Activated CD4-positive, CD25-positive, alpha-beta regulatory T cell treated with anti-CD3 and anti-CD28 coated beads, Interleukin-2, amount 50 U/mL, for 72 hours (primary cell): ENCODE measurements at places on chromosomes 12 and 14.

- DNase-seq: no peak
Observed at GRCh38 chr12:107377596-107378385, 284.4 kb upstream of the CRY1 start.

DNA sequence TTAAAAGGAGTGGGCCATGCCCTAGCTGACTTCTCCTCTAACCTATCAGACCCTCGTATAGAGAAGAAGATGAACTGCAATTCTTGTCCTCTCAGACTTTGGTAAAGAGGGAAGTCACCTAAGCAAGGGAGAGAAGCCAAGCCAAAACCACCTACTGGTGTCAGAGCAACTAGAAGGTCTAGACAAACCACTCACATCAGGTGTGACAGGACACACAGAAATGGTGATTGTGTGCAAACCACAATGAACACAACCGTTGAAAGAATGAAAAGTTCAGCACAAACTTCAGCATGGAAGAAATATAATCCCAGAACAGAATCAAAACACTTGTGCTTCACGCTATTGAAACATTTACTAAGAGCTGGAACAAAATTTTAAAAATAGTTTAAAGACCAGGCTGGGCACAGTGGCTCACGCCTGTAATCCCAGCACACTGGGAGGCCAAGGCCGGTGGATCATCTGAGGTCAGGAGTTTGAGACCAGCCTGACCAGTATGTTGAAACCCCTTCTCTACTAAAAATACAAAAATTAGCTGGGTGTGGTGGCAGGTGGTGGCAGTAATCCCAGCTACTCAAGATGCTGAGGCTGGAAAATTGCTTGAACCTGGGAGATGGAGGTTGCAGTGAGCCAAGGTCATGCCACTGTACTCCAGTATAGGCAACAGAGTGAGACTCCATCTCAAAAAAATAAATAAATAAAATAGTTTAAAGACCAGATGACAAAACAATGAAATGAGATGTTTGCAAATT lies 56.2 kb upstream of the NTF3 start:
- no peak for DNase-seq

DNA sequence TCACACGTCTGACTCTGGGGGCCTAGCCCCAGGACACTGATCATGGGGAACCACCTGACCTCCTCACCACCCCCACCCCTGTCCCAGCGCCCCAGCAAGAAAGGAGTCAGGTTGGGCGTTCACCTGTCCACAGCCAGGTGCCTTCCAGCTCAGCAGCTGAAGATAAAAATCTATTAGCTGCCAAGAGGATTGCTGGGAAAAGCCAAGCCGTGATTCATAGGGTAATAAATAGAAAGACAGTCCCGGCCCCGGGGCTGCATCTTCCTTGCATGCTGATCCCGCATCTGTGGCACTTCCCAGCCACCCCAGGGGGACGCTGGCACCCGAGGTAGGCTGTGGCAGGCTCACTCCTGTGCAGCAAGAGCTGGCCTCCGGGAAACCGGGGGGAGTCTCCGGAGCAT lies 70.2 kb upstream of the NCOR2 start:
- DNase-seq: no peak

DNA sequence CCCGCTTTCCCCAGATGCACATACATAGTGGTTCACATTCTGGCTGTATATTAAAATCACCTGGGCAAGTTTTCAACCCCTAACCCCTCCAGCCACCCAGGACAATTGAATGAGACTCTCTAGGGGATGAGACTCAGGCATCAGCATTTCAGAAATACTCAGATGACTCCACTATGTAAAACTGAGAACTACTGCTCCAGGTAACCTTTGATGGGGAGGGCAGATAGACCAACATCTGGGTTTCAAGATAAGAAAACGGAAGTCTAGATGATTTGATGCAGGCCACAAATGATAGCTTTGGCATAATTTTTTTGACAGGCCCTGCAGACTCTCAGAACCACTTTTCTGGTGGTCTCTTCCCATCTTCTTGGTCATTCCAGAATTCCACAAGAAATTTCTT lies 341.1 kb downstream of the EMP1 start:
- DNase-seq: no peak

- DNase-seq: no peak
Observed at GRCh38 chr12:44574586-44574985, 301.5 kb downstream of the NELL2 start.

DNA sequence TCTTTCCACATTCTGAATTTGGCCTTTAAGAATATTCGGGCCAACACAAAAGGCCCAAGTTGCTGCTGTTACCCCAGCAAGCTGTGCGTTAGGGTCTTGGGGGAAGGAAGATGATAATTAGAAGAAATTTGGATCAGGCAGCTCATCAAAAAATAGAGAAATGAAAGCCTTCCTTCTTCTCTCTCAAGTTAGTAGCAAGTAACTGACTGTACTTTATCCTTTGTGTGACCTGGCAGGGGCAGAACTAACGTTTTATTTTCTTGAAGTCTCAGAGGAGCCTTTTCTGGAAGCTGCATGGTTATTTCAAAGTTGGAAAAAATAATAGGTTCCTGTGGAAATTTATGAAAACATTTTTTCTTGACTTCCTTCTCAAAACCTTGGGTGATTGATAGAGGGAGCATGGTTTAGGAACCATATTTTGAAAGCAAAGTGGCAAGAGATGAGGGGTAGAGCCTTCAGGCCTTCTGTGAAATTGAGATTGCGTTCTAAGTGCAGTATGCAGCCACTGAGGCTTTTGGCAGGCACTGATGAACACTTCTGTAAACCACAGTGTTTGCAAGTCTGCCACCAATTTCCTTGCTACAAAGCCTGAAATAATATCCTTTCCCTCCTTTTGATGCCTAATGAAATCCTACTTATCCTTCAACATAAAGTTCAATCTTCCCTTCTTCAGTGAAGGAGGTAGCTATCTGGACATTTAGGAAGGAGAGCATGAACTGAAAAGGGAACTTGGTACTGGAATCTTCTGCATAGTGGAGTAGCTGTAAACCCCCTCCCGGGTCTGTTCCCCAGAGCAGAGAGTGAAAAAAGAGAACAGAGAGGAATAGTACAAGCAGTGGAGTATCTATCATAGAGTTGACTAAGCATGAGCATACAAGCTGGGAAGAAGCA lies 123.2 kb downstream of the FGD4 start:
- no peak for DNase-seq

GRCh38 chr12:8860165-8860961 lies 37.9 kb downstream of the A2ML1 start:
- DNase-seq: no peak

GRCh38 chr12:115583591-115583990 lies 693.9 kb downstream of the MED13L start:
- no peak for DNase-seq

- no peak for DNase-seq
Observed at GRCh38 chr12:59904874-59905521, 309.2 kb downstream of the SLC16A7 start.

GRCh38 chr14:96235426-96235825 lies 20.6 kb upstream of the BDKRB1 start:
- DNase-seq: no peak

- no peak for DNase-seq
Observed at GRCh38 chr12:6471989-6472360, 1.5 kb upstream of the VAMP1 start.

DNA sequence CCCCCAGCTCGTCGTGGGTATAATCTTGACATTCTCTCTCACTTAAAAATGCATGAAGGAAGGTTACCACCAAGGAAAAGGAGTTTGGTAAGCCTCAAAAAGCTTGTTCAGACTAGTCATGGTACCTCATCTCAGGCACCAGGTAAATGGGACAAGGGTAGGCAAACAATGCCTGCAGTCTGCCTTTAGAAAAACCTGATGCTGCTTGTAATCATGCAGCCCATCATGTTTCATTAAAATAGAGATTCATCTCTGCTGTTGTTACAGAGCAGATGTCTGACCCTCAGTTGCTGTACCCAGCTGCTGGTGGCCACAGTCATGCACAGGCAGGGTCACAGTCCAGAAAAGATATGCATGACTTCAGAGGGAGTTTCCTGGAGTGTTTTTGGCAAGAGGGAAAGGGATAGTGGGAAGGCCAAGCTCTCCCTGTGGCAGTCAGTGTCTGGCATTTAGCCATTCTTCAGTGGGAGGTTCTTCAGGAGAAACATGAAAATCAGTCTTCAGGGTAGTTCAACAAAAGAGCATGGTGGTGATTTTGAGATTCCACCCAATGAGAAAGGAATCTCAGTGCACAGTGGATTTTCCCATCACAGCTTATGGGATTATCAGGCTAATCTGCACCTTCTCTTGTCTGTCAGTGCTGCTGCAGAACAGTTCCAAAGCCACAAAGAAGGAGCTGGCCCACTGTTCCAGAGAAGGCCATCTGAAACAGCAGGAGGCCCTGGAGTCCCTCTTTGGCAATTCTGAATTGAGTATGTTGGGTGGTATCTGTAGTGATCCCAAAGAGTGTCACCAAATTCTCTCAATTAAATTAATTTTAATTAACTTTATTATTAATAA lies 202.7 kb upstream of the FRMD6 start:
- no peak for DNase-seq

DNA sequence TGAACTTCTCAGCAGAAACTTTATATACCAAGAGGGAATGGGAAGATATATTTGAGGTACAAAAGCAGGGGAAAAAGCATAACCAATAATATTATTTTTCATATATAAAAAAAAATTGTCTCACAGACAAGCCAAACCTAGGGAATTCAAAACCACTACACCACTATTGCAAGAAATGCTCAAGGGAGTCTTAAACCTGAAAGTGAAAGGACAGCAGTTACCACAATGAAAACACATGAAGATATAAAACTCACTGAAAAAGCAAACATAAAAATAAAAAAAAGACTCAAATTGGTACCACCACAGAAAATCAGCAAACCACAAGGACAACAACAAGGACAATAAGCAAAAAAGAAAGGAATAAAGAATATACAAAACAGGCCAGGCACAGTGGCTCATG lies 131.9 kb downstream of the CEP128 start:
- DNase-seq: no peak

GRCh38 chr12:125072496-125072895 lies 7.3 kb downstream of the AACS start:
- DNase-seq: no peak

GRCh38 chr14:105067140-105067968 lies 2.1 kb upstream of the GPR132 start:
- peak; percentile 54 for DNase-seq

DNA sequence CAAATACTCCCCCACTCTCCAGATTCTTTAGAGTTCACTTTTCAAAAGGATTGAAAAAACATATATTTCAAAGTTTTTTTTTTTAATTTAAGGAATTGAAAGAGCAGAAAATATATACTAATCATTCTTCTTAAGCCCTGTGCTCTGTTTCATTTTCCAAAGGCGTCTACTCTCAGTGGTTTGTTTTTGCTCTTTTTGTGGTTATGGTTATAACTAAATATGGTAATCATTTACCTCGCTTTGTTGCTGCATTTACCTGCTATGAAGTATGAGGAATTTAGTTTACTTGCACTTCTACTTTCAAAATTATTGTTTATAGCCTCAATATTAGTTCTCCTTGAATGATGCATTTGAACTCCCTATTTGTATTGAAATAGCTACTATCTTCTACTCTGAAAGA lies 55.9 kb upstream of the LRRK2 start:
- no peak for DNase-seq

- DNase-seq: no peak
Observed at GRCh38 chr14:67428501-67429031, 16.6 kb upstream of the PLEK2 start.

DNA sequence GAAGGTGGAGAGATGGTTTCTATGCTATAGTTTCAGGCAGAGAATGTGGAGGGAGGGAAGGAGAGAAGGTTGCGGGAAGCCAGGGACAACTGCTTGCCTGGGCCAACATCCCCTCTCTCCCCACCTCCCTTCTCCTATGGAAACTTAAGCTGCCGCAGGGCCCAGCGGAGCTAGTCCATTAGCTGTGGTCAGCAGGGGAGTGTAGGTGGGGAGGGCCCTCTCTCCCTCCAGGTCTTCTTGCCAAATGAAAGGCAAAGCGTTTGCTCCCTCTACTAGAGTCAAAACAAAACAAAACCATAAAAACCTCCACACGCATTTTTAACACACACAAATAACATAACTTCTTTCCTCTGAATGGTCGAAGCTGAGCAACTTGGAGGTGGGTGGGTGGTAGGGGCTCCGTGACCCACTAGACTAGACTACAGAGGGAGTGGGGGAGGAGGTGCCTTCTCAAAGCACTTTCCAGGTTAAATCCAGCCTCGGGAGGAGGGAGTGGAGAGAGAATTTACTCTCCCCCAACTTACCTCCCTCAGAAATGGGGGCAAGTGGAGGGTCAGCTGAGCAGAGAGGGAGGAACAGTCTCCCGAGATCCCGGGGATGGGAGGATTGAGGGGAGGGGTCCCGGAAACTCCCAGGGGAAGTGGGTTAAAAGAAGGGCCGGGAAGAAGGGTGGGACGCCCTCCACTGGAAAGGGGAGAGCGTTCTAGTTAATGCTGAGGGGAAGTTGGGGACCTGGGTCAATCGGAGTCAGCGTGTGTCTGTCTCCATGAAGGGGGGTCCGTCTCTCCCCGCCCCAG lies 4.6 kb upstream of the CACNB3 start:
- no peak for DNase-seq

DNA sequence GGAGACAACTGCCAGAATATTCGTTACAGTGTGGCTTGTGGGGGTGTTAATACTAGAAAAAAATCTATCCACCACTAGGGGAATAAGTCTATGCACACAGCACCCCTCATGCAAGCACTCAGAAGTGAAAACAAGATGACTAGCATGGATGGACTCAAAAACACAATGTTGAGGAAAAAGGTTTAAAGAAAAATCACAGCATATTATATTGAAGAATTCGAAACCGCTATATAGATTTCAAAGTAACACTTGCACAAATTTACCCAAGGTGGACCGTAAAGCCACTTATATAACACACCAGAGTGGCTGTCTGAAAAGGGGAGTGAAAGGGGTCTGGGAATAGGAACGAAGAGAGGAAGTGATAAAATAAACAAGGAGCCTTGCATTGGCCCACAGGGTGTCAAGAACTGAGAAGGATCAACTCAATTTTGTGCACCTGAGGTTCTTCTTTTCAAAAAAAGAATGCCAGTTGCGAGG lies 544 bp downstream of the ABCD4 start:
- DNase-seq: no peak

DNA sequence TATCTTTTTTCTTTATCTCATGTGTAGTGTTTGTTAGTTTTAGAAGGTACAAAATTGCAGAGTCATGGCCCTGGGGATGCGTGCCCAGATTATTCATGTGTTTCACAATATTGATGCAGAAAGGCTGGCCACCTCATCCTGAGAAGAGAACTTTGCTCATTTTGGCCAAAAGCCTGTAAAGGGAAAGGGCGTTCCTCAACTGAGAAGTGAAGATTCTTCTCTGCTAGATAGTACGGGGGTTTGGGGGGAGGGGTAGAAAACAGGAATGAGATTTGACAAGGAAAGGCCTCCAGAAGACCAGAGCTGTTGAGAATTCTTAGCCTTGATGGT lies 1.7 kb downstream of the MGST1 start:
- no peak for DNase-seq

DNA sequence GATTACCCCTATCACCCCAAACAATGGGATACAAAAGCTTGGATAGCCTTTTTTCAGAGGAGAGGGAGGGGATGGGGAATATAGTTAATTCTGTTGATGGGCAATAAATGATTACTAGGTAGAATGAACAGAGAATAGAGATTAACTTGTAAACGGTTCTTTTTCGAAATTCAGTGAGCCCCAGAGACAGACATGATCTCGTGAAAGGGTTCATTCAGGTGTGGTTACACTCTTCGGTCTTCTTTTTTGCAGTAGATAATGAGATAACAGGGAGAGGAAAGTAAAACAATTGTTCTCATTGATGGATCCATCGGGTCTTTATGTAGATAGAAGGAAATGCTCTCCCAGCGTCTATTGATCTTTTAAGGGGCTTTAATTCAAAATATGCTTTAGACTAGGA lies 69.3 kb upstream of the RASSF8 start:
- DNase-seq: no peak
